ENCODE measurements at places on chromosomes 6 and 20.

GRCh38 chr6:36349240-36349639 is 12.6 kb upstream of the BNIP5 start:
- no peak for DNase-seq

GRCh38 chr6:150712505-150713252 is 113.0 kb downstream of the PLEKHG1 start:
- no peak for DNase-seq

DNA sequence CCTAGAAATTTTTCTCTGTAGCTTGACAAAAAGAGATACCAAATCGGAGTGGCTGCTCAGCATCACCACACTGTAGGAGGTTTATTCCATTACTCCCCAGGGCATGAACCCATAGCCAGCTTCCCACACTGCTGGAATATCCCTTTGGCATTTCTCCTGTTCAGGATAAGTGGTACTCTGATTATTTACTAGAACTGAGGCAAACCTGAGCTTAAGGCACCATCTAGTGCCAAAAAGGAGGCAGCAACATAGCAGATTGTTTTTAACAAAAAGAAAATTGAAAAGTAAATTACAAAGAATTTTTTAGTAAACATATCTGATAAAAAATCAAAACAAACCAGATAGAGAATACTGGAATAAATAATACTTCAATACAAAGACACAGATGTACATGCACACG is 181.7 kb downstream of the WDR27 start:
- DNase-seq: no peak

- no peak for DNase-seq
Observed at GRCh38 chr6:170075659-170076223, 215.1 kb downstream of the DLL1 start.

DNA sequence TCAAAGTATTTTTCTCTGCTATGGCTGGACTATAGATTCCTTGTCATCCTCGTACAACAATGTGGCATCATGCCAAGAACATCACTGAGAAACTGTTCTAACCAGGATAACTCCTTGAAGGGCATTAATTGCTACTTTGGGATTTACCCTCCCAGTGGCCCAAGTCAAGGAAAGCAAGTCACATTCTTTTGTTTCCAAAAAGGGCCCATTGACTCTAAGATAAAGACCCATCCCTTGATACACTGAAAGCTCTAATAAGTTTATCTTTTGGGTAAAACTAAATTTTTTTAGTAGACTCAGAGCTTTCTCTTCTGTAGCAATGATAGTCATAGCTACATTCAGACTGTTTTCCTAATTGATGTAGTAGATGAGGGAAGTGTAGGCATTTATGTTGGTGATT is at the start of gene OR2J3:
Gene OR2J3 (plus strand): TSS at position 301 of the 400 bp plus-strand sequence. CDS start 3,833 bp downstream, outside the sequence.
- no peak for DNase-seq
